ENCODE measurements at places on chromosomes 2 and 18.

DNA sequence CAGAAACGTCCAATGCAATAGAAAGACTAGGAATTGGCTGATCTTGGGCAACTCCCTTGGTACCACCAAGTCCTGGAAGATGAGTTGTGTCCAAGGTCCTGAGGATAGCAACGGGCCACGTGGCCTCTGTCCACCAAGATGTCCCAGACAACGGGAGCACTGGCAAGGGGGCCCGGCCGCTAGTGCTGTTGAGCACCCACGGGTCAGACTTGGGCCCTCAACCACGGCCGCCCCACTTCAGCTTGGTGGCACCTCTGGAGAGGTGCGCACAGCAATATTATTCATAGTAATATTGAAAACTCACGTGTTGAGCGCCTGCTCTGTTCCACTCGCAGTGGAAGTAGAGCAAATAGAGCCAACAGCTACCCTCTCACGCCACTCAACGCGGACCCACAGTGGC, 19.0 kb downstream of the PASK start:
- no peak for DNase-seq

- DNase-seq: no peak
Measured at GRCh38 chr2:182726473-182726872, 10.4 kb downstream of the DNAJC10 start.

DNA sequence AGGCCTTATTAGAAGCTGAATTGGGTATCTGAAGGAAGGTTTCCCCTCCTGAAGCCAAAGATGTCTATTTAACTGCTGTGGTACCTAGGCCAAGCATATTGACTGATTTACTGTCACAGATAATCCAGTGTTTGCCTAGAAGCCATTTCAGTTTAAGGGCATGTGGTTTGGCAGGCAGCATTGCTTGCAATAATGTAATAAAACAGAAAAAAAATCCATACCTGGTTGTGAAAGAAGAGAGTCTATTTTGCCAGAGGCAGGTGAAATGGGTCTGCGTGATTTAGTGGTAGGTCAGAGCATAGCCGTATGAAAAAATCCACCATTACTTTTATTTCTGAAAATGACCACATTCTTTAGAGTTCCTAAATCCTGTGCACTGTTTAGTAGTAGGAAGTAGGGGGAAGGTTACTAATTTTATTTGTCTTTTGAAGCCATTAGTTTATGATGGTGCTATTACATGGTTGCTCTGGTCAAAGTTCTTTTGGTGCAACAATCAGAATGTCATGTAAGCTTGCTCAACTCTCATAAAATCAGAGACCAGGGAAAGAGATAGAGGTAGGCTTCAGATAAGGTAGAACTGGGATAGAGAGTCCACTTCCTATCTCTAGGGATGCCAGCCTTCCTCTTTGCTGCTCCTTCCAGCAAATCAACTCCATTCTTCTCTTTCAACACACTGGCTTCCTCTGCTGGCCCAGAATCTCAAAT, 343.4 kb downstream of the GPD2 start:
- no peak for DNase-seq

GRCh38 chr2:240786871-240787311, 33.1 kb downstream of the KIF1A start:
- no peak for DNase-seq

- no peak for DNase-seq
Measured at GRCh38 chr2:118813601-118814339, 33.7 kb downstream of the EN1 start.

DNA sequence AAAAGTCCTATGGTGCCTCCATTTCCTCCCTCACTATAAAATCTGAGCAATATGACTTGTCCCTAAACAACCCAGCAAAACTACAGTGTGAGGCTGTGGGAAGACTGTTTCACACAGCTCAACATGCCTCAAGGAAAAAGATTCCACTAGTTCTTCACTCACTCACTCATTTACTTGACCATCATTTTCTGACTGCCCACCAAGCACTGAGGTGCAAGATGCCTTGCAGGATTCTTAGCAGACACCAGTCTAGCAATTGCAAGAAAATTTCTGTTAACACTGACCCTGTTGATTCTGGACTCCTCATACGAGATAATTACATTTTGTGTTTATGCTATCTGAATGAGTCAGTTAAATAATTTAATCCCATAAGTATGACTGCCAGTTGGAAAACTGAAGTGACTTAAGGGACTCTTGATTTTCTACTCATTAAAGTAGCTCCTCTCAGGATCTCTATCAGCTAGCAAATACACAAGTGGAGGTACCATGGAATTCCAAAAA, 51.9 kb upstream of the PCBP1 start:
- no peak for DNase-seq

GRCh38 chr2:159774370-159774990, 23.5 kb downstream of the CD302 start:
- no peak for DNase-seq

GRCh38 chr2:67938053-67938452, 124.8 kb downstream of the C1D start:
- no peak for DNase-seq

- DNase-seq: no peak
Measured at GRCh38 chr18:41660654-41661053, 294.4 kb upstream of the PIK3C3 start.

- no peak for DNase-seq
Measured at GRCh38 chr2:124001696-124002430, 23.2 kb upstream of the CNTNAP5 start.

GRCh38 chr18:6248017-6248416, 166.7 kb downstream of the L3MBTL4 start:
- DNase-seq: no peak

DNA sequence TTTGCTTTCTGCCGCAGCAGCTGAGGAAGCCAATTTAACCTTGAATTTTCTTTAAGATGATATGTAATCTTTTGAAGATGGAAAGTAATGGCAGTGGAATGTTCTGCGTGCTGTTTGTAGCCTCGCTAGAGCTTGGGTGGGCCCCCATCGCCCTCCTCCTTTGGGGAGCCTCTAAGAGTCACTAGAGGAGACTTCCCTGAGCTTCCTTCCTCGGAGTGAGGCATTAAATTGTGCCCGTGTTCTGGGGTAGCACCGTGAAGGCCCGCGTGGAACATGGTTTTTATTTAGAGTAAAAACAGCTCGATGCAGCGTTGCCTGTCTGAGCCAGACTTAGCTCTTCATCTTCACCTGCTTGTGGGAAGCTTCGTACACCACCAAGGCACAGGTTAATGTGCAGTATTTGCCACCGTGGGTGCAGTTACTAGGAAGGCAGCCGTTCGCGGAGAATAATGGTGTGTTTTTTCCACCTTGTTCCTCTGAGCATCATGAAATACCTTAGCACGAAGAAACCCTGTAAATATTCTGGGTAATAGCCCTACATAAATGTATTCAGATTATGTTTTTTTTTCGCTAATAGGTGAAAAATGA, 38.5 kb downstream of the NCK2 start:
- DNase-seq: no peak

DNA sequence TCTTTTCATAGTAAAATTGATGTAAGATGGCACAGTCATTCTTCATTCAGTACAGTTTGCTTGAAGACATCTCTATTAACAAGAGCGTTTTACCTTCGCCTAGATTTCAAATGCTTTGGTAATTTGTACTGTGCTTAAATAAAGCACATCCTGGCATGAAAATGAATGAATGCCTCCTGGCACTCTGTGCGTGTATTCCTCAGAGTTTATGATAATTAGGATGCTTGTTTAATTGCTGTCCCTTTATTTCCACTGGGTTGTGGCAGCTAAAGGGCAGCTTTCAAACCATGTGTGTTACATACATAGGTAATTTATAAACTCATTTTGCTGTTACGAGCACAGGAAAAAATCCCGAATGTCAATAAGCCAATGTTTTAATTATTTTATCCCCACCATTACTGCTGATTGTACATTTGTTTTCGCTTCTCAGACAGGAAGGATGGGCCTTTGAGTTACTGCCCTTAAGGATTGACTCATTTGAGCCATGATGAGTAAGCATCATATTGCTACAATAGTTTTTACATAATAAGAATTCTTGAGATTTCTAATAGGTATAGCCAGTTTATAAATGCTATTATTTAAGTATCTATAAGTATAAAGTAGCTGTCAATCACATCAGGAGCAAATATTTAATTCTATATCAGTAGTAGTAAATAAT, 516.5 kb downstream of the XIRP2 start:
- no peak for DNase-seq

- peak; percentile 34 for DNase-seq
Measured at GRCh38 chr2:236165842-236166795, 2.1 kb downstream of the GBX2 start.

DNA sequence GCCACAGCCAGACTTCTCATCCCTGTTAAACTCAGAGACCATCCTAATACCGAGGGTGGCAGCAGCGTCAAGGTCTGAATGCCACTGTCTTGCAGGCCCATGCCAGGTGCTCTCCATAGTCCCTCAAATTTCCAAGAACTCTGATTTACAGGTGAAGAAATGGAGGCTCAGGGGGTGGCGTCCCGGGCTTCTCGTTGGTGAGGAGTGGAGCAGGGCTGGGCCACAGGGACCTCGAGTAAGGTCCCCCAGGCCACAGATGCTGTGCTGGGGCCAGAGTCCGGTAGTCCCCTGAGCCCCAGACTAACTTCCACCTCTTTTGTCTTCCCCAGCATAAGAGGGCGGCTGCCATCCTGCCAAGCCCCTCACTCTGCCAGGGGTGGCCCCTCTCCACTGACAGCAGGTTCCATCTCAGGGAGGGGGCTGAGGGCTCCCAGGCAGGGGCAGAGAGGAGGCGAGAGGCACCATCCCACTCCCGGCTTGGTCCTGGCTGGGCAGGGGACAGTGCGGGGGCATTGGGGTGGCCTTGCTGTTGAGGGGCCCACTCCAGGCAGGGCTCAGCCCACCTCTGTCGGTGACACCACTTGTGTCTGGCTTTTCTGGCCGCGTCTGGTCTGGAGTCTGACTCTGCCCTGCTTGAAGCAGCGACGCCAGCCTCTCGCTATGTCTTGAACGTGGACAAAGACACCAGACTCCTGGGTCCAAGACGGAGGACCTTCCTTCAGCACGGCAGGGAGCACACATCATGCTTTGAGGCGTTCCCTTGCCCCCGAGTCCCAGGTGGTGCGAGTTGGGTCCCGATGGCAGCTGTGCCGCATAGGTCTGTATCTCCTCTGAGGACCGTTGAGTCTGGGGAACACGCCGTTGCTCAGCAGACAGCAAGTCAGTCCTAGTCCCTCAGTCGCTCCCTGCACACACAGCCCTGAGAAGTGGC, 15.9 kb upstream of the KLHL30 start:
- DNase-seq: no peak

DNA sequence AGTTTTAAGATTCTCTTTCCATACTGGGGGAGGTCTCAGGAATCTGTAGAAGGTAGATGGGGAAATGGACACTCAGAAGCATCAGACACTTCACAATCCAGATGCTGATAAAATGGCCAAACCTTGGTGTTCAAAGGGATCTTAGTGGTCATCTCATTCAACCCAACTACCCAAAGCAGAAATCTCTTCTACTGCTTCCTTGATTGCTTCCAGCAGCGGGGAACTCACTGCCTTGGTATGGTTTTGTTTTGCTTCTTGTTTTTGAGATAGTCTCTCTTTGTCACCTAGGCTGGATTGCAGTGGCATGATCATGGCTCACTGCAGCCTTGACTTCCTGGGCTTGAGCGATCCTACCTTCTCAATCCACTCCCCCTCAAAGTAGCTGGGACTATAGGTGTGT, 39.3 kb upstream of the PTMA start:
- no peak for DNase-seq

DNA sequence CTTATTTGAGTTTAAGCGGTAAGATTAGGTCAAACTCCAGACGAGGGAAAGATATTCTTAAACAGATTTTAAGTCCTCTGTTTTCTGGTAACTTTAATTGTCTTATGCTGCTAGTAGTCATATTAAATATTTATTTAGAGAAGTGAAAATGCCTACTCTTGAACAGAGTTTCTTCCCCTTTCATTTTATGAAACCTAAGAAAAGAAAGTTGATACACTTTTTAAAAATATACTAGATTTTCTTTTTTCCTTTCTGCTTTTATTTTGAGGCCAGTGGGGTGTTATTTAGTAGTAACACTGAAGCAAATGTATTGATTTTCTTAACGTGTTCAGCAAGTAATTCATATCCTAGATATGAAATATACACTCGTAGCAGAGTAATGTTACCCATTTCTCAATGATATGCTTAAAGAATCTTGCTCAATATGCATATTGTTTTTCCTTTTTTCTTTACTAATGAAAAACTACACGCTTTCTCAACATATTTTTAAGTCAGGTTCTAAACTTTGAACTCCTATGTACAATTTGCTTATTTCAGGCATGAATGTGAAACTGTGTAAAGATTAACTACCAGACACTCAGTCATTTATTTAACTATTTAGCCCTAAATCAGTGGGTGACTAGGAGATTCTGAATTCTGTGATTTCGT, 691 bp downstream of the KYNU start:
- no peak for DNase-seq

- no peak for DNase-seq
Measured at GRCh38 chr2:58794103-58794502, 553.0 kb upstream of the FANCL start.

DNA sequence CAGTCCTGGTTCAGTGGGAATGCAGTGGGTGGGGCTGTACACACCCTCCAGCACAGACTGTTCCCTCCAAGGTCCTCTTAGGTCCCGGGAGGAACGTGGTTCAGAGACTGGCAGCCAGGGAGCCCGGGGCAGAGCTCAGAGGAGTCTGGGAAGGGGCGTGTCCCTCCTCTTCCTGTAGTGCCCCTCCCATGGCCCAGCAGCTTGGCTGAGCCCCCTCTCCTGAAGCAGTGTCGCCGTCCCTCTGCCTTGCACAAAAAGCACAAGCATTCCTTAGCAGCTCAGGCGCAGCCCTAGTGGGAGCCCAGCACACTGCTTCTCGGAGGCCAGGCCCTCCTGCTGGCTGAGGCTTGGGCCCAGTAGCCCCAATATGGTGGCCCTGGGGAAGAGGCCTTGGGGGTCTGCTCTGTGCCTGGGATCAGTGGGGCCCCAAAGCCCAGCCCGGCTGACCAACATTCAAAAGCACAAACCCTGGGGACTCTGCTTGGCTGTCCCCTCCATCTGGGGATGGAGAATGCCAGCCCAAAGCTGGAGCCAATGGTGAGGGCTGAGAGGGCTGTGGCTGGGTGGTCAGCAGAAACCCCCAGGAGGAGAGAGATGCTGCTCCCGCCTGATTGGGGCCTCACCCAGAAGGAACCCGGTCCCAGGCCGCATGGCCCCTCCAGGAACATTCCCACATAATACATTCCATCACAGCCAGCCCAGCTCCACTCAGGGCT, 17.5 kb upstream of the FAHD2A start:
- DNase-seq: no peak

DNA sequence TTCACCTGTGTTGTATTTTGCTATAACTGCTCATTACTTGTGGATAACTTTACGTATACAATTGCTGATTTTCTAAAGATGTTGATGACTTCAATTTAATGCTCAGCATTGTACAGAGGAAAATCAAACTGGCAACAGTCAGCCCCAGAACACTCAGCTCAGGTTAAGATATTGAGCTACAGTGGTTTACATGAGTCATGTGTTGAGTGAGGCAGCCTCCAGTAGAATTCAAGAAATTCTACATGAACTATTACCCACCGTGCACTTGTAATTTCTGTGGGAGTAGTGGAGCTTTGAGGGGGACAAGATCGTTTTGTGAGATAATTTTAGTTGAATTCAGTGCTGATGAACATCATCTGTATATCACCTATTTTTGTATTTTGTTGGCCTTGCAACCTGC, 292.3 kb downstream of the ALPK2 start:
- no peak for DNase-seq

GRCh38 chr18:11654736-11655605, 34.1 kb upstream of the GNAL start:
- peak; percentile 49 for DNase-seq
